Glutamatergic neuron (in vitro differentiated cells): ENCODE measurements at places on chromosomes 2 and 18.
A peak's percentile ranks its signal among the peaks of the same experiment; 100 is the strongest.

DNA sequence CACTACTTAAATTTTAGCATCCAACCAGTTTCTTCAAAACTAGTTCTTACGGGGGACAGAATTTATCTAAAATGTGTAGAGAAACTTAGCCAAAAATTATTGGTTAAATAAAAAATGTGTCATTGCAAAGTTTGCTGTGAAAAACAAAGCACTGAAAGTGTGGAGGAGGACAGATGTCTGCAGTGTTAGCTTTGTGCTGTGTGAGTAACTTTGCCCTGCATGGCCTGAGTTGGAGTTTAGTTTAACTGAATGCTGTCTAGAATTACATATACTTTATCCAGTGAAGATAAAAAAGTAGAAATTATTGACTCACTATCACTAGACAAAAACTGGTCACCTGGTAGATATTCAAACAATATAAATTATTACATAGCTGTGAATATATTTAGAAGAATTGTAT is 1225.2 kb upstream of the CELF4 start:
- DNase-seq = no peak

DNA sequence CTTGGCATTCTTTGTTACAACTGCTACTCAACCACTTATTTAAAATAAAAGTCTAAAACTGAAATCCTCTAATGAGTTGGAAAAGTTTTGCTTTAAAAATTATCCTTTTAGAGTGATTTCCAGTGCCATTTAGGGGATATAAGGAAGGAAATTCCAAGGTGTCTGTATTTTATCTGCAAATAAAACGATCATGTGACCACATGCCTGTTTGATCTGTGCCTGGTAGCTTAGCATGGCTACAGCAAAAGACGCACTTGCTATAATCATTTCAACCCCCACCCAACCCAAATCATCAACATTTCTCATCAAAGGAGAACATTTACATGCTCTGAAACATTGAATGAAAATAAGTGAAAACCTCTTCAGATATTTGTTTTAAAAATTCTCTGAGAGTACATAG is 615.1 kb downstream of the IRS1 start:
- DNase-seq = no peak

DNA sequence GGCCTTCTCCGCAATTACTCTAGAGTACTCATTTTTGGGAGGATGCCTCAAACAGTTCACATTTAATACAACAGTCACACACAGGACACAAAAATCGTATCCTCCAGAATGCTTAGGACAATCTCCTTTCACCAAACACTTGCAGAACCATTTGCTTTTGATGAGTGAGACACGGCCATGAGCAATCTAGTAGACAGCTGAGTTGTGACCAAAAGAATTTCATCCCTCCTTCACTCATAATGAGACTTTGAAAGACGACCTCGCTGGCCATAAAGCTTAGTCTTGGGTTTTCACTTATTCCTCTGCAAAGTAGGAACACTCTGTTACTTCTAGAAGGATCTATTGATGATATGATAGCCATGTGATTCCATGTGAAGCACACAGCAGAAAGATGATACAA is 87.5 kb upstream of the SLC35G4 start:
- no peak for DNase-seq

GRCh38 chr2:240435948-240436682 is 652 bp downstream of the GPC1 start:
- peak; percentile 73 for DNase-seq

DNA sequence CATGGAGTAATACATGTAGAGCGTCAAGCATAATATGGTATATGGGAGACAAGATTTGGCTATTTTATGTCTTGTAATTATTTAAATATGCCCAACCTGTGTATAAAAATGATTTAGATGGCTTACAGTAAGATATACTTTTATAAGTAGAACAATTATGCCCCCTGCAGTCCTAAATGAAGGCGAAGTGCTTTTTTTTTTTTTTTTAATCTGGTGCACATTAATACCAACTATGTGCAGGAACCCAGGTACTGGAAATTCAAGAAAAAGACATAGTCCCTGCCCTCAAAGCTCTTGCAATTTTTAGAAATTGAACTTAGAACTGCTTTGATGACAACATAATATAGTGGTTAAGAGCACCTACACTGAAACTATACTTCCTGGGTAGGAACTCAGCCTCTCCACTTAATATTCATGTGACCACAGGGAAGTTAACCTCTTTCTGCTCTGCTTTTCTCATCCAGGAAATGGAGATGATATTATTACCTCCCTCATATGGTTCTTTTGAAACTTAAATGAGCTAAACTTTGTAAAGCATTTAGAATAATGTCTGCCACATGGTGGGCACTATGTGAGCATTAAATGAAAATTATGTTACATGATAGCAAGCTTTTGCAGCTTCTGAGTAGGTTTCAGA is 38.1 kb downstream of the AFTPH start:
- DNase-seq = no peak

DNA sequence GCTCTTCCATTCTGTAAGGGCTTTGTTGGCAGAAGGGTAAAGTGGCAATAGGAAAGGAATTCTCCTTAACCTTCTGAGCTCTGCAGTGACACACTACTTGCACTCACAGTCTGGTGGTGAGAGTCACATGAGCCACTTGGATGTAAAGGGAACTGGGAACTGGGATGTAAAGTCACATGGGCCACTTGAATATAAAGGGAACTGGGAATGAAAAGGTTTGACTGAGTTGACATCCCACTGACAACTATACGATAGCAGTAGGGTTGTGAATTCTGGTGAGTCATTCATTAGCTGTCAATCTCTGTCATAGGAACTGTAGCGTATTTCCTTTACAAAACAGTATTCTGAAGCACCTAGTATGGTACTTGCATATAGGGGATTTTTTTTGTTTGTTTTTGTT is 5.5 kb downstream of the RPE start:
- DNase-seq = no peak

- DNase-seq = no peak
Measured at GRCh38 chr2:16149349-16150243, 209.2 kb downstream of the MYCN start.

- DNase-seq = no peak
Measured at GRCh38 chr18:55356815-55357214, 231.2 kb downstream of the TCF4 start.

GRCh38 chr18:58177004-58177717 is 133.1 kb downstream of the NEDD4L start:
- DNase-seq = no peak

DNA sequence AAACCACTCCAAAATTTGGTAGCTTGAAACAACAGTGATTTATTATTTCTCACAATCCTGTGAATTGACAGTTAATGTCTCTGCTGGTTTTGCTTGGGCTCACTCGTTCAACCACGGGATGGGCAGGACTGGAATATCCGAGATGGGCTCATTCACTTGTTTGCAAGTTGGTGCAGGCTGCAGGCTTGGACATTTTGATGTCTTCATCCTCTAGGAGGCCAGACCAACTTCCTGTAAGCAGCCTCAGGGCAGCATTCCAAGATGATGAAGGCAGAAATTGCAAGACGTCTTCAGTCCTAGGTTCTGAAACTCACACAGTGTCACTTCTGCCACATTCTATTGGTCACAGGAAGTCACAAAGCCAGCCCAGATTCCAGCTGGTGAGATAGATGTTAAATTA is 47.1 kb downstream of the GPR39 start:
- no peak for DNase-seq

DNA sequence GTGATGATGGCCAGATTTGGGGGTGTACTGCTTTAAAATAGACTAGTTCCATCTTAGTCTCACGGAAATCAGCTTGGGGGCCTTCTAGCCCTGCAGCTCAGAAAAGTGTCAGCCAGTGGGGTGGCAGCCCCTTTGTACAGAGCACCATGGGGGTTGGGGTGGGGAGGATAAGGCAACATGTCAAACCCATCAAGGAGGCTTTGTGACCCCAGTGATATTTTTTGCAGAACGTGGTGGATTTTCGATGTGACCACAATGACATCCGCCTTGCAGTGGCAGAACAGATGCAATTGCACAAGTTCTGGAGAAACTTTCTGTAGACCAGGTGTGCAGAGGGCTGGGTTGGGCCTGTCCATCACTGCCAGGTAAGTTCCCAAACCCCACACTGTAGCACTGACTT is 3.0 kb upstream of the CD8A start:
- DNase-seq = no peak

GRCh38 chr2:46296840-46297545 is at the start of gene EPAS1:
Gene EPAS1, plus strand, starts transcription at chr2:46297407. Its CDS starts 505 bp downstream, at chr2:46297912.
- peak; percentile 84 for DNase-seq

- no peak for DNase-seq
Measured at GRCh38 chr2:181138816-181139215, 158.4 kb downstream of the UBE2E3 start.

DNA sequence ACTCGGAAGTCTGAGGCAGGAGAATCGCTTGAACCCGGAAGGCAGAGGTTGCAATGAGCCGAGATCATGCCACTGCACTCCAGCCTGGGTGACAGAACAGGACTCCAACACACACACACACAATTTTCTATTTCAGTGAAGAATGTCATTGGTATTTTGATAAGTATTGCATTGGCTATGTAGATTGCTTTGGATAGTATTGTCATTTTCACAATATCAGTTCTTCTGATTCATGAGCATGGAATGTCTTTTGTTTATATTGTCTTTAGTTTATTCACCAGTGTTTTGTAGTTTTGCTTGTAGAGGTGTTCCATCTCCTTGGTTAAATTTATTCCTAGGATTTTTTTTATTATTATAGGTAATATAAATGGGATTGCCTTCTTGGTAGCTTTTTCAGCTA is 693.4 kb upstream of the SYT4 start:
- no peak for DNase-seq

DNA sequence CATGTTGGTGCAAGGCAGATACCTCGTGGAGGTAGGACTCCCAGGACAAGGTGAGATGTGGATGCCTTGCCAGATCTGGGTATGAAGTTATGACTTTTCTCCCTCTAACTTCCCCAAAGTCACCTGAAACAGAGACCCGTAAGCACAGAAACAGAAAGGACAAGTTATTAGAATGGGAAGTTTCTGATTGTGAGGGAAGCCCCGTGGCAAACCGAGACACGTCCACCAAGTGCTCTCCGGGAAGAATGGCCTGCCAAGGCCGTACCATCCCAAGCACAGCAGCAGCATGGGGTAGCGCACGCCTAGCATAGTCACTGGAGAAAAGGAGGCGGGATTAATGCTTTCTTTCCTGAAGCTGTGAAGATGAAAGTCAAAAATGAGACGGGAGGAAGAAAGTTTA is 110.6 kb downstream of the ZNF532 start:
- no peak for DNase-seq

GRCh38 chr2:124145982-124146381 is 120.9 kb downstream of the CNTNAP5 start:
- no peak for DNase-seq

DNA sequence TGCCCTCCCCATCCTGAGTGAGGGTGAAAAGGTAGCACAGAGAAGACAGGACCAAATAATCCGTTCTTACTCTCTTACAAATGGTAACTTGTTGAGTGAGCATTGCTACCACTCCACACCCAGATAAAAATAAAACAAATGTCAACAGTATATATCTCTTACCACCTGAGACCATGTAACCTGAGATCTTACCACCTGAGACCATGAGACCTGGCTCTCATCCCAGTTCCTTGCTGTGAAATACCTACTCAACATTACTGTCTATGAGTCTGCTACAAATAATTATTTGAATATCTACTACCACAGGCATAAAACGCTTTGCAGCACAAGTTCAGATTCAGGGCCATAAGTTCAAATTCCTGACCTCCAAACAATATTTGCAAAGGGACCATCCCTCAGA is 234.7 kb downstream of the C1D start:
- DNase-seq = no peak
